ENCODE measurements at places on chromosomes 12 and 14.
A peak's percentile ranks its signal among the peaks of the same experiment; 100 is the strongest.

GRCh38 chr12:93186131-93186530, 191.6 kb upstream of the NUDT4 start:
- no peak for DNase-seq

GRCh38 chr12:104953323-104953722, 4.8 kb downstream of the SLC41A2 start:
- no peak for DNase-seq

- DNase-seq = no peak
Observed at GRCh38 chr14:54562334-54562733, 4.6 kb upstream of the SAMD4A start.

GRCh38 chr12:2605301-2605700, 189.5 kb upstream of the FKBP4 start:
- DNase-seq = no peak

- no peak for DNase-seq
Observed at GRCh38 chr12:122886851-122887818, 8.8 kb downstream of the VPS37B start.

GRCh38 chr12:114406316-114406983, 506 bp upstream of the TBX5 start:
- DNase-seq = no peak

GRCh38 chr12:116637589-116638150, 78.5 kb downstream of the MAP1LC3B2 start:
- DNase-seq = no peak

GRCh38 chr12:109606320-109607028, 32.9 kb downstream of the MVK start:
- DNase-seq = peak; percentile 88

GRCh38 chr14:74627076-74627475, 15.0 kb upstream of the LTBP2 start:
- no peak for DNase-seq

- DNase-seq = no peak
Observed at GRCh38 chr12:67989184-67989920, at the start of gene IFNG-AS1. TSS of gene IFNG-AS1 (plus strand) at chr12:67989447.

DNA sequence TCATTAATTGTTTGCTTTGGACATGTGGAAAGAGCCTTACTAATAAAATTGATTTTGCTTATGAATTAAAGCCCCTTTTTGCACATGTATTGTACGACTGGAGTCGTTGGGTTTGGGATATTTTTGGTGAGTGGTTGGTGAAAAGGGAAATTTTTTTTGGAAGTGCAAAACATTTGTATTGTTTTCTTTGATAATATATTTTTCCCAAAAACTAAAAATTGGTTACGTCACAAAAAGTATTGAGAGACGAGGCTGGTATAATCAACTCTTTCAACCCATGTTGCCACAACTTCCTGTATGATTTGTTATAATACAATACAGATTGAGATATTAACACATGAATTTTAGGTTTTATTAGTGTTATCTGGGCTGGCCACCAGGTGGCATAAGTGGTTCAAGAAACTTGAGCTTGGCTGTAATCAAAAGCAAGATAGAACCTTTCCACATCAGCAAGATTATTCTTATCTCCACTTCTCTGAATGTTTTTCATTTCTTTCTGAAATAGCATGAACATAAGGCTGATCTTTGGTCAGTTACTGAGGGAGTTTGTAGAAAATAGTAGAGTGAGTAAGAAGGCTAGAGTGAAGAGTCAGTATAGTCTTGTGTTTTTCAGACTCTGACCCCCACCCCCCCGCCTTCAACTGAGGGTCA, 8.7 kb downstream of the NGDN start:
- DNase-seq = peak; percentile 65

DNA sequence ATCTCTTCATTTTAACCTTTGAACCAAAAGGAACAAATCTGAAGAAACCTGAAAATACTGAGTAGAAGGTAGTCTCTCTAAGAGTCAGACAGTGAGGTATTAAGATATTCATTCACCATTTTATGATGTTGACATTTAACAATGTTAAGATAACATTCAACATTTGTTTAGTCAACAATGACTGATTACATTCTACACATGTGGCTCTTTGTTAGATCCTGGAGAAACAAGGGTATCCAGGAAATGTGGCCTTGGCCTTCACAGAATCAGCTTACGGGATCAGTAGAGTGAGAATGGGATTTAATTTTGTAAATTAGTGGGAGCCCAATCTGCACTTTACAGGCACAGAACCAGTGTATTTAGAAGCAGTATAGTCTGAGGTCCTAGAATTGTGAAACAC, 355.5 kb downstream of the KCNH5 start:
- no peak for DNase-seq

DNA sequence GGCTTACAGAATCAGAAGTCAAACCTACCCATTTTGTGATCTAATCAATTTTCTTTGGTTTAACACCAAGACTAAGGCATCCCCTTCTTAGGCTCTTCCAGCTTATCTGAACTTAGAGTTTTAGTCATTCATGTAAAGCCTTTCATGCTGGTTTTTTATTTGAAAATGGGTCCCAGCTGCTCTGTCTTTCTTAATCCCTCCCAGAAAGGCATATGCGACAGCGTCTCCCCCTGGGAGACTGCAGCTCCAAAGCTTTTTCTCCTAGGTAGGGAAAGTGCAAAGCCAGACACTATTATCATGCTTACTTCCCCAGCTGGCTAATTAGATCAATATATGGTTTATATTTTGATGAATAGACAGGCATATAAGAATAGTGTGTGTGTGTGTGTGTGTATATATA, 96.6 kb upstream of the E2F7 start:
- no peak for DNase-seq

- no peak for DNase-seq
Observed at GRCh38 chr12:52267699-52268098, 6.7 kb upstream of the KRT86 start.

DNA sequence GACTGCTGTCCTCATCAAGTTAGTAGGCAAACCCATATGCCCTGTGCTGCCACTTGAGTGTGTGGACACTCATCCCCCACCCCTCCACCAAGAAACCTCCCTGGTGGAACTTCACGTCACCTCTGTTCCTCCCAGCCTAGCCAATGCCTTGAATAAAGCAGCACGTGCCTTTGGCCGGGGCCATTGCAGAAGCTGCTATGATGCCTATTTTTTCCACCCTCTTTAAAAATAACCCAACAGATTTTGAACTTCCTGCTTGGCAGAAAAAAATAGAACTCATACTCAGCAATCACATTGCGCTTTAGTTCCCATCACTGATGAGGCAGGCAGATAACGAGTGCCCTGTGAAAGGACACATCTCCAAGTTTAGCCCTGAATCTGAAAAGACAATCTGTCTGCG, 23.1 kb upstream of the PWP1 start:
- no peak for DNase-seq

- DNase-seq = no peak
Observed at GRCh38 chr14:25122211-25122610, 72.3 kb upstream of the STXBP6 start.

GRCh38 chr14:64730681-64731080, 26.5 kb downstream of the PLEKHG3 start:
- no peak for DNase-seq

DNA sequence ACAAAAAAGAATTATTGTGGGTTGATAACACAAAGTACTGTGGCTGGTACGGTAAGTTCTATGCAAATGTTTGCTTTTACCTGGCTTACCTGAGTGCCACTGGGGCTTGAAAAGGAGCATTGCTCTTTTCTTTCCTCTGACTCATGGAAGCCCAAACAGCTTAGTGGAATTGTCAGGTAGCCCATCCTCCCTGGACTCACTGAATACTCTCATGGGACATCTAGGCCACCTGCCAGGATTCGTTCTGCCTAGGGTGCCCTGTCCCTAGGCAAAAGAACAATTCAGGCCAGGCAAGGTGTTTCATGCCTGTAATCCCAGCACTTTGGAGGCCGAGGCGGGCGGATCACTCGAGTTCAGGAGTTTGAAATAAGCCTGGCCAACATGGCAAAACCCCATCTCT, 22.5 kb upstream of the YAF2 start:
- DNase-seq = no peak

DNA sequence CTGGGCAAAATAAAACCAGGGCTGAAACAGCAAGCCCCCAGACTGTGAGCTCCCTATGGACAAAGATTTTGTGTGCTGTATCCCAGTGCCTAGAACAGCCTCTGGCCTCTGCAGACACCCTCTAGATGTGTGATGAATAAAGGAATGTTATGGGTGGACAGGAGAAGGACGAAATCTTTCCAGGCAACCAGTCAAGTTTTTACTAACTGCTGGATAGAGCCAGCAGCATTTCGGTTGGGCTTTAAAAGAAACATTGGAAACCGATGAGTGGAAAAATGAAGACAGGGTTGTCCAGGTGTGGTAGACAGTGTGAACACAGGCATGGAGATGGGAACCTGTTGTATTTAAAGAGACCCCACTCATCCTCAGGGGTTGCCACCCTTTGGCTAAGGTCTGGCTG, 4.0 kb downstream of the CHGA start:
- no peak for DNase-seq

- DNase-seq = no peak
Observed at GRCh38 chr12:52349196-52349595, 18.1 kb downstream of the KRT85 start.

DNA sequence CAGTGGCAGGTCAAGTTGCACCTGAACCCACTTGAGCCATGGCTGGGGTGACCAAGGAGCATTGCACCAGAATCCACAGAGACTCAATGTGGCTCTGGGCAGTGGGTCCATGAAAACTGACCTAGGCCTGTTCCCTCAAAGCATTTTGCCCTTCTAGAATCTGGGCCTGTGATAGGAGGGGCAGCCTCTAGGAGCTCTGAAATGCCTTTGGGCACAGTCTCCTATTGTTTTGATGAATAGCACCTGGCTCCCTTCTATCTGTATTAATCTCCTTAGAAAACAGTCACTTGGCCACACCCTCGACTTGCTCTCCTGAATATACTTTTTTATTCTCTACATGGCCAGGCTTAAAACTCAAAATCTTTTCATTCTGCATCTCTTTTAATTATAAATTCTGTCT, 14.1 kb upstream of the KRAS start:
- DNase-seq = no peak

DNA sequence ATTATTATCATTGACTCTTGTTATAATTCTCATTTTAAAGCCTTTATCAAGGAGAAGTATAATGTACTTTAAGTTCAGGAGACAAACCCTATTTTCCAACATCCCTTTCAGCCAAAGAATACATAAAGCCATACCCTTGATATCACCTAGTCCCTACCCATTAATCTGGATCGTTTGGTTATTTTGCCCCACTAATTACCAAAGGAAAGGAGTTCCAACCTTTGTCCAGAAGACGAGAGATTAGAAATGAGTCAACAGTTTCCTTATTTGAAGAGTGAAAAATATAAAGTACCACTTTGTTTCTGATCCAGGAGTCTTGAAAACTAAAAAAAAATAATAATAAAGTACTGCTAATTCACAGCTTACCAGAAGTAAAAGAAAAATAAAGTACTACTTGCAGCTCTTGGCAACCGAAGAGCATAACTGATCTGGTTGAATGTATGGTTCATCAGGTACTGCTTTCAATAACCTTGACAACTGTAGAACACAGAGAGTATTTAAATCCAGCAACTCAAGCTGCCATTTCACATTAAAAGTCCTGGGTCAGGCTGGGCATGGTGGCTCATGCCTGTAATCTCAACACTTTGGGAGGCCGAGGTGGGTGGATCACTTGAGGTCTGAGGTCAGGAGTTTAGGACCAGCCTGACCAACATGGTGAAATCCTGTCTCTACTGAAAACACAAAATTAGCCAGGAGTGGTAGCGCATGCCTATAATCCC, 33.7 kb downstream of the LIMA1 start:
- no peak for DNase-seq

DNA sequence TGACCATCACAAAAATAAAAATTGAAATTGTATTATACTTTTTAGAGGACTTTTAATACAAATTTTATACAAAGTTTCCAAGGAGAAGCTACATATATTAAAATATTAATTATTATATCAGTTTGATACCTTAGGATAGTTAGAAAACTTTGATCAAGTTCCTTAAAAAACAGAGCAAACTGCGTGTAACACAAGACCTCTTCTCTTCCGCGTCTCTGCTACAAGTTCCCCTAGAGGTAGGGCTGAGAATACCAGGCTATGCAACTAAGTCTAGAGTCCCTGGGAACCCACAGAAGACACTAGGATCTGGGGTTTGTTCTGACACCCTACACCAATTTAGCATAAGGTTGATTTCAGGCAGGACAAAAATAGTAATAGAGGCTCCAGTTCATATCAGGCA, 319.0 kb downstream of the FOXG1 start:
- DNase-seq = no peak

- no peak for DNase-seq
Observed at GRCh38 chr12:60920841-60921495, 1325.1 kb downstream of the SLC16A7 start.

- DNase-seq = no peak
Observed at GRCh38 chr14:64516969-64517368, 12.4 kb downstream of the ZBTB1 start.

GRCh38 chr14:48974994-48975393, 611.2 kb downstream of the RPS29 start:
- DNase-seq = no peak

DNA sequence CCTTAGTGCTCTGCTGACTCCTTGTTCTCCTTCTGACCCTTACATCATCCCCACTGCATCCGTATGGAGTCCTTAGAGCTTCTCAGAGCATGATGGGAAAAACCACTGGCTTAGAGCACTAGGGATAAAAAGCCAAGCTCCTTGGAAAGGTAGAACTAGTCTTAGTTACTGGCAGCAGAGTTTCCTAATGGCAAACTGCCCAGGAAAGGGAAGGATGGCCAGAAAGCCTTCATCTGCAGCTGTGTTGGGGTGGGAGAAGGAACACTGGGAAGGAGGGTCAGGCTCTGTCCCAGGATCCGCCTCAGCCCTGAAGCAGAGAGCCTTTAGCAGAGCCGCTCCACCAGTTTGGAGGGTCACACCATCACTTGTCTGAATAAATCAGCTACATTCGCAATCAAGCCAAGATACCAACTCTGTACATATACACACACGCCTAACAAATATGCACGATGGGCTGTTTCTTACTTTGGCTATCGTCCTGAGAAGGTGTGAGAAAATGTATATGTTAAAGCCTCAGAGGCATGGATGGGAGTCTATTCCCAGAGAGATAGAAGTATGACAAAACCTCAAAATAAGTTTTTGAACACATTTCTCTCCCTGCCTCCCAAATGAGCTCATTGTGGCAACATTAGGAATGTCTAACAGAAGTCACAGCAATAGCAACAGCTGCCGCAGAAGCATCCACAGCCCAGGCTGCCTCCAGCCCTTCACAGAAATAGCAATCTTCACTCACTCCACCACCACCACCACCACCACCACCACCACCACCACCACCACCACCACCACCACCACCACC, 18.6 kb upstream of the GALNT8 start:
- DNase-seq = no peak

GRCh38 chr14:78242086-78242485, 71.9 kb downstream of the NRXN3 start:
- no peak for DNase-seq

- DNase-seq = no peak
Observed at GRCh38 chr14:86915406-86915805, 1077.6 kb downstream of the GALC start.

GRCh38 chr12:122298071-122298748, 31.9 kb upstream of the VPS33A start:
- no peak for DNase-seq

GRCh38 chr12:109113661-109114321, 2.6 kb upstream of the ACACB start:
- DNase-seq = no peak

Measured in SK-N-DZ (cell line).